ENCODE measurements at places on chromosomes 1 and 21.

GRCh38 chr1:168081373-168082007 is 55.2 kb downstream of the GPR161 start:
- no peak for DNase-seq

GRCh38 chr1:200336901-200337391 is 72.9 kb downstream of the ZNF281 start:
- no peak for DNase-seq

DNA sequence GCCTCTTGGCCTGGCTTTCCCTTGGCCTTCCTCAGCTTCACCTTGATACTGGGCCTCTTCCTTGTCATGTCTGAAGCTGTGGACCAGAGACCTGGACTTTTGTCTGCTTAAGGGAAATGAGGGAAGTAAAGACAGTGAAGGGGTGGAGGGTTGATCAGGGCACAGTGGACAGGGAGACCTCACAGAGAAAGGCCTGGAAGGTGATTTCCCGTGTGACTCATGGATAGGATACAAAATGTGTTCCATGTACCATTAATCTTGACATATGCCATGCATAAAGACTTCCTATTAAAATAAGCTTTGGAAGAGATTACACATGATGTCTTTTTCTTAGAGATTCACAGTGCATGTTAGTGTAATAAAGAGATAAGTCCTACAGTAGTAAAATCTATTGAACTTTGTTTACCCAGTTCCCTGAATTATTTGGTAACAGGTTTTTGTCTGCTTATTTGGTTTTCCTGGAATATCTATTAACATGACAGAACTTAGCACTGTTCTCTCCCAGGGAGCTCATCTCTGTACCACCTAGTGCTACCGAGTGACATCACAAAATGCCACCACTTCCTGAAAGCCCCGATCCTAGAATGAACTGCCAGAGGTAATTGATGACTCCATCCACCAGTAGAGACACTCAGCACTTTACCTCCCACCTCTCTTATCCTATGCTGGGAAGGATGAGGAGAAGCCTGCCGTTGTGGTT is 22.2 kb downstream of the UBE2T start:
- no peak for DNase-seq

- DNase-seq, result no peak
Measured at GRCh38 chr1:11828511-11828910, 19.1 kb downstream of the NPPA start.

- no peak for DNase-seq
Measured at GRCh38 chr1:155591770-155592169, 18.2 kb upstream of the MSTO1 start.

GRCh38 chr21:34540206-34540605 is 28.2 kb upstream of the KCNE1 start:
- no peak for DNase-seq

GRCh38 chr1:116024626-116025025 is 48.3 kb downstream of the SLC22A15 start:
- no peak for DNase-seq

GRCh38 chr1:44481701-44482100 is 76.6 kb downstream of the RNF220 start:
- DNase-seq, result no peak

DNA sequence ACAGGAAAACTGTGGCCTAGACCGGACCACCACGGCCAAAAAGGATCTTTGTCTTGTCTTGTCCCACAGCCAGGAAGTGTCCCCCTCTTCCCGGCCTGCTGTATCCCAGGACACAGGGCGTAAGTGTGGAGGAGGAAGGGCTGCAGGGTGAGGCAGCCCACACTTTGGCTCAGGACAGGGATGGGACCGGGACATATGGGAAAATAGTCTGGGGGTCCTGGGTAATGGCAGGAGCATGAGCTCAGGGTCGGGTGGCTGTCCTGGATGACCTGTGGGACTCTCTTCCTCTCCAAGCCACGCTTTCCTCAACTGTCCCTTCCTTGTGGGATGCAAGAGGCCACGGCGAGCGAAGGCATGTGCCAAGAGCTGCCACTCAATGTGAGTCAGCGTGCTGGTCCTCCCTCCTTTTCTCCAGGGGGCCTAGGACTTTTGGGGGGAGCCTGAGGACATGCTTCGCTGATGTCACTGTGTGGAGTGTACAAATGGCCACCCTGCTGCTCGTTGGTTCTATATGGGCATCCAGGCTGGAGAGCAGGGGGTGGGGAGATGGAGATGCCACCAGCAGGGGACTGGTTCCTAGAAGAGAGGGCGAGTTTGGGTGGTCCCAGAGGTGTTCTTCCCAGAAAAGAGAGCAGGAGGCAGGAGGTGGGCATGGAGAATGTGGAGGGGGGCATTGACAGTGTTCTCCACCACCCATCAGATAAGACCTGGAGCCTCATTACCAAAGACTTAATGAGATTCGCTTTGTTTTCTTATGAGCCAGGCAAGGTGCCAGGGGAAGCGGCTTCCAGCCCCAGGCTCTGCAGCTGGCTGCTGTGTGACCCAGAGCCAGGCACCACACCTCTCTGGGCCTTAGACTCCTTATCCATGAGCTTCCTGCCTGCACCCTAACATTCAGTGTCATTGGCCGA is 11.5 kb upstream of the PADI1 start:
- DNase-seq, result no peak

DNA sequence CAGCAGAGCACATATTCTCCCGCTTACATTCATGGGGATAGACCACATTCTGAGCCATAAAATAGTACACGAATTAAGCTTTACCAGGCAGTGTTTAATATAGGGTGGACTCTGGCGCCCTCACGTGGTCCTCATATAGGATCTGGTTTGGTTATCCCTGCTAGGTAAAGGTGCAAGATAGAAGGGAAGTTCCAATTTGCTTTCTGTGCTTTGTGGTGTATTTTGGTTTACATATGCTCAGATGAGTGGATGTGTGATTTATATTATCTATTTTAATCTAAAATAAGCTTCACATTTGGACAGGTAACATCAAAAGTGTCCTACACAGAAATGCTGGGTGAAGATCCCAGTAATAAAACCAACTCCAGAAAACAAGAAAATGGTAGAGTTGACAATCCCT is 3.6 kb downstream of the CR1 start:
- DNase-seq, result no peak

DNA sequence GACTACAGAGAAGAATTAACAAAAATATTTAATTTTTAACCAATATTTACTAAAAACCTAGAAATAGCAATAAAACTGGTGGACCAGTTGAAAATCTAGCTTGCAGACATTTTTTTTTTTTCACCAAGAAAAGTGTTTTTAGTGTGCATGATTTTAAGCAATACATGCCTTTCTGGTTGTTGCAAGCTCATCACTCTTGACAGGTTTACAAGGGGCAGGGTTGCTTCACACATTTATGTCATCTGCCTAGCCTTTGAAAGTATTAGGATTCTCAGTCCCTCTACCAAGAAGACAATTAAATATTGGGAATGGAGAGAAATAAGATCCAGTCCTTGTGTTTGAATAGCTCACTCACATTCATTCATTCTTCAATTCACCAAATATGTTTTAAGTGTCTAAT is 53.8 kb upstream of the LYPLAL1 start:
- DNase-seq, result no peak

GRCh38 chr1:227558732-227559262 is 4.6 kb upstream of the ZNF678 start:
- DNase-seq, result no peak

DNA sequence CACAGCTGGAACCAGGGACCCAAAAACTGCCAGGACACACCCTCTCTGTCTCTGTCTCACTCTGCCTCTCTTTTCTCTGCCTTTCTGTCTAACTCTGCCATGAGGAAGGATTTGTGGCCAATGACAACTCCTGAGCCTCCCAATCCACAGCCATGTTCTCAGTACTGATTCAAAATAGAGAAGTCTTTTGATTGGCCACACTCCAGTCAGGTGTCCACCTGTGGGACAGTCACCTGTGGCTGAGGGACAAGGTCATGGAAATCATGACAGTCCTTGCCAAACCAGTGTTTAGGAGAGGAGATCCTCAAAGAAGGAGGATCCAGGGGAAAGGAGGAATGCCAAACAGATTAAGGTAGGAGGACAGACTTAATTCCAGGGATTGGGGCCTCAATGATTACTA is 15.8 kb downstream of the TINAGL1 start:
- DNase-seq, result no peak

DNA sequence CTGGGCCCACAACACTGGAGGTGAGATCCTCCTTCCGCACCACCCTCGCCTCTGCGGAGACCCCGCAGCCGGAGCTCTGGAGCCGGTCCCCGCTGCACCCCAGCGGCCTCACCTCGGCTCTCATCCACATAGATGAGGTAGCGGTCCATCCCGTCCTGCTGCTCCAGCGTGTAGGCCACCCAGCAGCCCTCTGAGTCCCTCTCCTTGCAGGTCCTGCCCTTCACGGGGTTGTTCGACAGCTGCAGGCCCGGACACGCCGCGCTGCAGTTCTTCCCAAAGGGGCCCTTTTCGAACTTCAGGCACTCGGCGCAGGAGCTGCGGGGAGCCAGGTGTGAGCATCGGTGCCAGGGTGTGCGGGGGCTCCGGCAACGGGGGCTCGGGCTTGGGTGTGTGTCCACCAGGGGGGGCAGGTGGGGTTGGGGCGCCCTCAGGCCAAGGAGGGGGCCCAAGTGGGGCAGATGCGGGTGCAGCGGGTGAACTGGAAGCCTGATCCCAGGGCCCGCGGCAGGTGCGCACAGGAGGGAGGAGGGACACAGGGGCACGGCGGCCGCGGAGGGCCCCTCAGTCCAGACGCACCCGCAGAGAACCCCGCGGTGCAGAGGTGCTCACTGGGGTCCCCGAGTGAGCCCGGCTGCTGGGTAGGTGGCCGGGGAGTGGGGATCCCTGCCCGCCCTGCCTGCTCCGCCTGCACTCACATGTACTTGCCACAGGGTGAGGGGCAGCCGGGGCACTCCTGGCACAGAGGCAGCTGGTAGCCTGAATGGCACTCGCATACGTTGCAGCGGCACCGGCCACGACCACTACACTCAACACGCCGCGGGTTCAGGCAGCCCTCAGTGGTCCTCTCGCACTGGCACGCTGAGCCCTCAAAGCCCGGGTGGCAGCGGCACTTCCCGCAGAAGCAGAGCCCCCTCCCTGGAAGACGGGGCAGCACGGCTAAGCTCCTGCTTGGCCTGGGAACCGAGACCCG is 15.4 kb upstream of the PTTG1IP start:
- no peak for DNase-seq

DNA sequence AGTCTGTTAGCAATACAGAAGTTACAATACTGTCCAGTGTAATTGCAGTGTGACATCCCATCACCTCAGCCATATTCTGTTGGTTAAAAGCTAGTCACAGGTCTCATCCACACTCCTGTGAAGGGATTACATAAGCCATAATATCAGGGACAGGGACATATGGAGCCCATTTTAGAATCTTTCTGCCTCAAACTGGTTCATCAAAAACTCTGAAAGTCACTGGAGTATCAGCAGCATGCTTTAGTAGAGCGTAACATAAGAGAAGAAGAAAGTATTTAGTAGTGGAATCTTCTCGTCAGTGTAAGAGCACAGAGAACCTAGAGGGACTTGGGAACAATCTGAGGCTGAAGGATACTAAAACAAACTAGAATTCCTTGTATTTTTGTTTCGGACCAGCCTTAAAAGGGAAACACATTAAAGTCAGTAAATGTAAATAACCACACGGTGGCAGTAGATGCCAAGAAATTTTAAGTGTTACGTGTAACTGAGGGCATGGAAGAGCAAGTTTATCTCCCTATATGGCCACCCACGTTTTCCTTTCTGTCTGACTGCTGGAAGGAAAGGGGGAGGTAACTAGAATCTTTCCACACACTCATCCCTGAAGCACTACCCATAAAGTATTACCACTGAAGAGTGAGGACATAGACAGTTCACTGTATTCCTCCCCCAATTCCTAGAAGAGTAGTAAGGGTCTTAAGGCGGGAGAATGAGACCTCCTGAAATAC is 41.6 kb upstream of the AGL start:
- DNase-seq, result no peak

- DNase-seq, result no peak
Measured at GRCh38 chr1:52306227-52307006, 59.6 kb downstream of the CC2D1B start.

- no peak for DNase-seq
Measured at GRCh38 chr1:14822493-14822892, 224.0 kb downstream of the KAZN start.

GRCh38 chr1:211654838-211655787 is 20.3 kb downstream of the NEK2 start:
- DNase-seq, result peak; percentile 77

GRCh38 chr21:26194326-26194725 is 23.8 kb upstream of the APP start:
- no peak for DNase-seq

GRCh38 chr1:207815913-207816291 is 64.0 kb downstream of the CD46 start:
- DNase-seq, result no peak

DNA sequence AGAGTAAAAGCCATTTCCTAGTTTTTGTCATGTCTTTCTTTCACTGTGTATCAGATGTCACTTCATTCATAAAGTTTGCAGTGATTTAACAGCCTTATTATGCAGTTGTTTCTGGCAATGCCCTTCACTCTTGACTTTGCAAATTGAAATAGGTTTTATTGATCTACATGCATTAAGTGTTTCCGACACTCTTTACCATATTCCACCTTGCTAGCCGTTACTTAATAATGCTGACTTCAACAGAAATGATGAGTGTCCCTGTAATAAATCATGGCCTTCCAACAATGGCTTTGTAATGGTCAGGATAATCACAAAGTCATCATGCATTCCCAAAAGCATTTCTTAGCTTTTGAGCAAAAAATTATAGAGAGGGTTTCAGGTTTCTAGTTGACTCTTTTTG is 236.8 kb upstream of the FMN2 start:
- DNase-seq, result no peak

DNA sequence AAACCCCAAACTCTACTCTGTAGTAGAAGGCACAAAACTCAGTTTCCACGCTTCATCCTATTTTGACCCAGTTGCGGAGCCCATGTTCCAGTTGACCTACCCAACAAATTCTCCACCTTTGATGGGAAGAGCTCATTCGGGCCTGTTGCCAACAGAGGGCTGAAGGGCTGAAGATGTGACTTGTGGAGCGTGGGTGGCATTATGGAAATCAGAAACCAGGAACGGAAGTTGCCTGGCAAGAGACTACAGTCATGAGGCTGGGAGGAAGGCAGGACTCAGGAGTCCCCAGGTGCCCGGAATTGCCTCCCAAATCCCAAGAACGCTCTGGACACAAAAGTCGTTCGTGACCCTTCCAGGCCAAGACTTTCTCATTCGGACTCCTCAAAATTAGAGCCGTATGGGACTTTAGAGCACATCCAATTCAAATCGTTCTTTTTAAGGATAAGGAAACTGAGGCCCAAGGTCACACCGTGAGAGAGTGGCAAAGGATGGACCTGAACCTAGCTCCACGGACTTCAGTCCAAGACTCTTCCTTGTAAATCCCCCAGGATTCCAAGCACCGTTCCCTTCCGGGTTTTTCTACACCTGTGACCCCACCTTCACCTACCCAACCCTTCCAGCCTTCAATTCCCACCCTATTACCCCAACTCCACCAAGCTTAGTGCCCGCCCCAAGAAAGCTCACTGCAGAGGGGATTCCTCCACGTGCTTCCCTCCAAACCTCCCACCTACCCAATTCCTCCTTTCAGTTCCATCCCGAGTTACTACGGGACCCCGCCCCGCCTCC is 739 bp downstream of the SMG5 start:
- DNase-seq, result no peak

- DNase-seq, result no peak
Measured at GRCh38 chr1:17639703-17640340, 100.3 kb downstream of the ARHGEF10L start.

All from activated naive CD4-positive, alpha-beta T cell (primary cell).